Prostate gland (tissue), 2 donors: ENCODE measurements at places on chromosomes 11 and 22. TPM values are rescaled to one million over a fixed set of nuclear protein-coding genes. Genes with fewer than 3 reads are reported as not detected.

DNA sequence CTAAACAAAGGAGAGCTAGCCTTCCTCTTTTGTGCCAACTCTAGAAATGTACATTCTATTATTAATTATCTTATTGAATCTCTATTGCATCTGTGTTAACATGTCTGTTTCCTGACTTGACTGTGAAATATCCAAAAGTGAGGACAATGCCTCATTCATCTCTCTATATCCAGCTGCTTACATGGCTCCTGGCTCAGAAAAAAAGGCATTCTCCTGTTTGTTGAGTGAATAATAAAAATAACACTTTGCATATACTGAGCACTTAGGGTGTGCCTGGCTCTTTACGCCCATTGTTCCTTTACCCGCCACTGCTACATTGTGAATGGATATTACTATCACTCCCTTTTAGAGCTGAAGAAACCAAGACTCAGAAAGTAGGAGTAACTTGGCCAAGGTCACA is 19.9 kb downstream of the NRXN2 start:
- no peak for DNase-seq

GRCh38 chr22:32723643-32724042 is 77.9 kb upstream of the TIMP3 start:
- peak; percentile 42 for DNase-seq

RRP8 gene
- total RNA-seq = 16.4 TPM

XKR3 gene
- total RNA-seq = not detected

MPZL2 gene
- total RNA-seq = 103 TPM

- no peak for DNase-seq
Measured at GRCh38 chr22:36689583-36689982, 14.0 kb downstream of the CACNG2 start.

- no peak for DNase-seq
Measured at GRCh38 chr11:61611309-61611708, 30.4 kb upstream of the SYT7 start.

GRCh38 chr22:36374603-36375024 is 13.2 kb downstream of the MYH9 start:
- no peak for DNase-seq

DNA sequence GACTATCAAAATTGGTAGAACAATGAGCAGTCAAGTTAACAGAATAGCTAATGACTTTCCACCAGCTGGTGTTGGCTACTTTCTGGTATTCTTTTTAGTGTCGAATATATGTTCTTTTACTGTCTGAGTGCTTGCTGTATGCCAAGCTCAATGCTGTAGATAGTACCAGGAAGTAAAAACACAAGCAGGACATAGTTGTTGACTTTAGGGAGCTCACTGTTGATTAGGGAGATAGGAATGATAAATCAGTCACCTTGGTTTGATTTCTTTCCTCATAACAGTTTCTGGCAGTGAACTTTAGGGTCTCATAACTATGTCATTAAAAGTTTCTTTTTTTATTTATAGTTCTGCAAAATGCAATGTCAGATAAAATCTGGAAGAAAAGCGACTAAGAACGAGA is 9.0 kb downstream of the HMGXB4 start:
- DNase-seq = peak; percentile 20

- no peak for DNase-seq
Measured at GRCh38 chr22:42857845-42858481, 890 bp upstream of the ARFGAP3 start.

DNA sequence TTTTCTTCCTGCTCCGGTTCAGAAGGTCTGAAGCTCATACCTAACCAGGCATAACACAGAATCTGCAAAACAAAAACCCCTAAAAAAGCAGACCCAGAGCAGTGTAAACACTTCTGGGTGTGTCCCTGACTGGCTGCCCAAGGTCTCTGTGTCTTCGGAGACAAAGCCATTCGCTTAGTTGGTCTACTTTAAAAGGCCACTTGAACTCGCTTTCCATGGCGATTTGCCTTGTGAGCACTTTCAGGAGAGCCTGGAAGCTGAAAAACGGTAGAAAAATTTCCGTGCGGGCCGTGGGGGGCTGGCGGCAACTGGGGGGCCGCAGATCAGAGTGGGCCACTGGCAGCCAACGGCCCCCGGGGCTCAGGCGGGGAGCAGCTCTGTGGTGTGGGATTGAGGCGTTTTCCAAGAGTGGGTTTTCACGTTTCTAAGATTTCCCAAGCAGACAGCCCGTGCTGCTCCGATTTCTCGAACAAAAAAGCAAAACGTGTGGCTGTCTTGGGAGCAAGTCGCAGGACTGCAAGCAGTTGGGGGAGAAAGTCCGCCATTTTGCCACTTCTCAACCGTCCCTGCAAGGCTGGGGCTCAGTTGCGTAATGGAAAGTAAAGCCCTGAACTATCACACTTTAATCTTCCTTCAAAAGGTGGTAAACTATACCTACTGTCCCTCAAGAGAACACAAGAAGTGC is 661 bp upstream of the MALAT1 start:
- DNase-seq = no peak

OR5I1 gene
- not detected for total RNA-seq

- DNase-seq = no peak
Measured at GRCh38 chr11:124891373-124891861, 6.2 kb downstream of the ROBO4 start.

BARX2 gene
- 5.7 TPM for total RNA-seq

DNA sequence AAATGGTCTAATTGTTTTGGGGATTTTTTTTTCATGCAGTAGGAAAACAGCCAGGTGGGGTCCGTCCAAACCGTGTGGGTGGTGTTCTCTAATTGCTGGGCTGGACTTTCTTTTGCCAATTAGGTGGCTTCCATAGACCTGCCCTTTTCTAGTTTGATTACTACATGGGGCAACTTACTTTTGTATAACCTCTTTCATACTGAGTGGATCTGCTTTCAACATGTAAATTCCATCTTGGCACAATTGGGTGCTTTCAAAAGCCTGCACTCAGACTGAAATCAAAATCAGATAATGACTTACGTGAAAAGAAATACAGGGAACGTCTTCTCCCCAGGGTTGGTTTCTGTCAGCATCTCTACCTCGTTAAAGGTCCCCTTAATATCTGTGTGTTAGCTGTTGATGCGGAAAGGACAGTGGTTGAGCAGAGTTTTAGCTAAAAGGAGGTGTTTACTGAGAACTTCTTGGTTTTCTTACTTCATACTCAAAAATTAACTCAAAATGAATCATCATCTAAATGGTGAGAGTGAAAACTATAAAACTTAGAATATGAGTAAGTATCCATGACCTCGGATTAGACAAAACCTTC is 72.1 kb downstream of the BARX2 start:
- DNase-seq = no peak

- DNase-seq = no peak
Measured at GRCh38 chr22:19889951-19890350, 35.3 kb upstream of the GNB1L start.

DNA sequence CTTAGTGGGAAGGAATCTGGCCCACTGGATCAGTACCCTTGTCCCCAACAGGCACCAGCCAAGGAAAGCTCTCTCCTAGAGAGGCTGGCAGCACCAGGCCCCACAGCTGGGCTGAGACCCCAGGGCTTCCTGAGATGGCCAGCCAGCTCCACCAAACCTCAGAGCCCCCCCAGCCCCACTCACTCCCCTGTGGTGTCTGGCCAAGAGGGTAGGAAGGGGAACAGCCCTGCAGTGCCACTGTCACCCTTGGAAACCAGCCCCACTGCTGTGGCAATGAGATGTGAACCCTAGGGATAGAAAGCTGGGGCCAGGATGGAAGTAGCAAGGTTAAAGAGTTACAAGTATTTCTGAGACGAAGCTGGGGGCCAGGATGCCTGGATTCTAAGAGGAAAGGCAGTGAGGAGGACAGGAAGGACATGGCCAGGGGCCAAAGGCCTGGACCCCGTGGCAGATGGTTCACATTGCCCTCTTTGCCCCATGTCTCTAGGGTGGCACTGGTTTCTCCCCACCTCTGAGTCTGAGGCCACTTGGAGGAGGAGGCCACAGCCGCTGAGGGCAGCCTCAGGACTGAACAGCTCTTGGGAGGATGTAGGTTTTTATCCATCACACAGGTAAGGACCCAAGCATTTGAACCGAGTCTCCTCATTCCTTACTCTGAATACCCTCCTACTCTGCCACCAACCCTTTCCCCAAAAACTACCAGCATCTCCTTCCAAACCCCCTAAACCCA is 28.8 kb downstream of the NRXN2 start:
- no peak for DNase-seq

DNA sequence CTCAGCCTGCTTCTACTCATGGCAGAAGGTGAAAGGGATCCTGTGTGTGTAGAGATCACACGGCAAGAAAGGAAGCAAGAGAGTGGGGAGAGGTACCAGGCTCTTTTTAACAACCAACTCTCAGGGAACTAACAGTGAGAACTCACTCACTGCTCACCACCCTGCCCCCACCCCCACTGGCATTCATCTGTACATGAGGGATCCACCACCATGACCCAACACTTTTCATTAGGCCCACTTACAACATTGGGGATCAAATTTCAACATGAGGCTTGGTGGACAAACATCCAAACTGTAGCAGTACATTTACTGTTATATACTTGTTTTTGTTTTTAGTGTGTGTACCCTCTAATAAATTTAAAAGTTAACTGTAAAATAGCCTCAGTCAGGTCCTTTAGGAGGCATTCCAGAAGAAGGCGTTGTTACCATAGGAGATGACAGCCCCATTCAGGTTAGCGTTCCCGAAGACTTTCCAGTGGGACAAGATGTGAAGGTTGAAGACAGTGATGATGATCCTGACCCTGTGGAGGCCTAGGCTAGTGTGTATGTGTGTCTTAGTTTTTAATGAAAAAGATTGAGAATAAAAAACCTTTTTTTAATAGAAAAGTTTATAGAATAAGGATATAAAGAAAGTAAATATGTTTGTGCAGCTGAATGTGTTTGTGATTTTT is 11.3 kb downstream of the CUL5 start:
- no peak for DNase-seq

DNA sequence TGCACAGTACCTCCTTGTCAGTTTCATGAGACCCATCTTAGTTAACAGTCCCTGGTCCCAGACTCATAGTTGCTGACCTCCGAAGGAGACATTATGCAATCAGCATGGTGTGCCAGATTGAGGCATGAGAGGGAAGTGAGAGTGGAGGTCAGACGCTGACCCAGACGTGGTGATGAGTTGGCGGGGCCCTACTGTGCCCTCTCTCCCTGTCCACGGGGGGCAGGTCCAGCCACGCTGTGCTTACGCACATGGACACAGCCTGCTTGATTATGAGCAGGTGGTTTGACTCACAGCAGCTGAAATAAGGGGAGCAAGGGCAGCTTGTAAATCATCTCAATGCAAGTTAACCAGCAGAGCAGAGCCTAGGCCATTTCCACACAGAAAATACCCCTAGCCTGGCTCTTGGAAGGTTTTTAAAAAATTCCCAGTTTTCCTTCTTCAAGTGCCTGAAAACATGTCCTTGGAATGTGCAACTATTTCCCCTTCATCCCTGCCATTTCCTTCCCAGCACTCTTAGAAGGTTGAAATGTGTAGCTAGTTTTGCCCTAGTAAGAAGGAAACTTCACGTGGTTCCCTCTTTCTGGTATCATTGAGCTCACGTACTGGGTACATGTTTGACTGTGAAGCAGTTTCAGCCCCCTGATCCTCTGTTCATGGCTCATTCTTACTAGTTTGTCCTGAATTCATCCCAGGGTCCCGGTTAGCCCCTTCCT is 122.6 kb upstream of the SORL1-AS1 start:
- no peak for DNase-seq

GRCh38 chr22:34004058-34004457 is 83.8 kb upstream of the LARGE1 start:
- DNase-seq = no peak

MMP12 gene
- total RNA-seq = not detected

PARVA gene
- 38.4 TPM for total RNA-seq

GRCh38 chr11:3867209-3868091 is 12.0 kb downstream of the STIM1 start:
- DNase-seq = no peak

DNA sequence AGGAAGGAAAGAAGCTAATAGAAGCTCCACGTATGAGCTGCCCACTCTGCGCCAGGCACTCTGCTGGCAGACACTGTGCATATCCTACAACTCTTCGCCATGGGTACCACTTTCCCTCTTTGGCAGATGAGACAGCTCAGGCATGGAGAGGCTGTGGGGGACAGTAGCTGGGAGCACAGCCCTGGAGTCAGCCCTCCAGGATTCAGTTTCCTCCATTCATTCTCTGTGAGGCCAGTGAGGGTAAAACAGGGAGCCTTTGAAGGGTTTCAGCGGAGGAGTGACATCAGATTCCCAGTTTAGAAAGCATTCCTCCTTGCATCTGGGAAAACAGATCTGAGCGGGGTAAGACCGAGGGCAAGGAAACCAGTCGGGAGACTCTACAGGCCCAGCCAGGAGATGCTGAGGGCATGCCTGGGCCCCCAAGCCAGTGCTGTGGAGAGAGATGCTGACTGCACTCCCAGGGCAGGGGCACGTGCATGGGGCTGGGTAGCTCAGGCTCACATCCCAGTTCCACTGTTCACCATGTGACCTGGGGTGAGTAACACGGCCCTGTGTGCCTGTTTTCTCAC is 58.3 kb upstream of the EMID1 start:
- DNase-seq = no peak
